ENCODE measurements at places on chromosomes 1 and 21.

DNA sequence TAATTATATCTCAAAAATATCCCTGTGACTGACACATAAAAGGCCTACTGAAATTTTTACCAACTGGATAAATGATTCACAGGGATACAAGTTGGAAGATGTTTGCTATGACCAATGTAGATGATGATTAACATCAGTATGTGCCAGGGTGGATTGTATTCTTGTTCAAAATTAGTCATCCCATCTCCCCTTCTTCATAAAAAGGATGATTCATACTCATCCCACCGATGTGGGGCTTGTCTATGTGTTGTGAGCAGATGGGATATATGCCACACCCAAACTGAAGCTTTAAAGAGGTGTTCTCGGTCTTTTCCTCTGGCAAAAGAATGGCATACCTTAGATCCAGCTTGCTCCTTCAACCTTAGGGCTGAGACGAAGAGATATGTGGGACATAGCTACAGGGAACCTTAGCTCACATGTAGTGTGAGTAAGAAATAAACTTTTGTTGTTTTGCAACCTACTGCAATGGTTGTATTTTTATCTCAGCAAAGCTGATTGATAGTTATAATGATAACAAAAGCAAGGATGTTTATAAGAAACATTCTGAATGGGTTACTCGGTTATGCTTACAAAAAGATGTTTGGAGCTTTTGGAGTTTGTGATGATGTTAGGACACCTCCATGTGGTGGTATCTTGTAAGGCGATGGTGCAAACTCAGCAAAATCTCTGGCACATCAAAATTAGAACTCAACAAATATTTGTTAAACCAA is 29.4 kb downstream of the SPATA17 start:
- DNase-seq, result no peak

DNA sequence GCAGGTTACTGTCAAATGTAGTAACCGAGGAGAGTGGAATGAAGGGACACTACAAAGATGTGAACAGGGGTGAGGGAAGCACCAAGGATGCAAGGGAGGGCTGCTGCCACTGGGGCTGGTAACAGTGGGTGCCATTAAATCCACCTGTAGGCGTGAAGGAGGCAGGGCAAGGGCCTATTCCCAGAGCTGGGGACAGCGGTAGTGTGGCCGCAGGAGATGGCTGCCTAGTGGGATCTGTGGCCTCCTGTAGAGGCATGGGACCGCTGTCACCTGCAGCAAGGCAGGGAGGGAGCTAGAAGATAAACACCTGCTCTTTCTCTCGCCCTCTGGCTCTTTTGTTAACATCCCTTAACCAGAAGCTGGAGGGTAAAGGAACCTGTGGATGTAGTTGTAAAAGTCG is 80.5 kb upstream of the CNIH3 start:
- no peak for DNase-seq

- DNase-seq, result no peak
These were observed 180.9 kb downstream of the PRDM16 start for GRCh38 chr1:3249631-3250501.

DNA sequence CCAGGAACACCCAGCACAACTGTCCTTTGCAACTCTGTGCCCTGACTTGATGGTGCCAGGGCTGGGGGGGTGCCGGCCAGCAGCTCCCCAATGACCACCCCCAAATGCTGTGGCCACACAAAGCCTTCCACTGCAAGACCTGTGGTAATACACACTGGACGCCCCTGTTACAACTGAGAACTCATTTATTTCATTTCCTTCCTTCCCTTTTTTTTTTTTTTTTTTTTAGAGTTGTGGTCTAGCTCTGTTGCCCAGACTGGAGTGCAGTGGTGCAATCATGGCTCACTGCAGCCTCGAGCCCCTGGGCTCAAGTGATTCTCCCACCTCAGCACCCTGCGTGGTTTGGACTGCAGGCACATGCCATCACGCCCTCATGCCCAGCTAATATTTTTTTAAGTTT is 25.2 kb downstream of the TP73 start:
- DNase-seq, result no peak

DNA sequence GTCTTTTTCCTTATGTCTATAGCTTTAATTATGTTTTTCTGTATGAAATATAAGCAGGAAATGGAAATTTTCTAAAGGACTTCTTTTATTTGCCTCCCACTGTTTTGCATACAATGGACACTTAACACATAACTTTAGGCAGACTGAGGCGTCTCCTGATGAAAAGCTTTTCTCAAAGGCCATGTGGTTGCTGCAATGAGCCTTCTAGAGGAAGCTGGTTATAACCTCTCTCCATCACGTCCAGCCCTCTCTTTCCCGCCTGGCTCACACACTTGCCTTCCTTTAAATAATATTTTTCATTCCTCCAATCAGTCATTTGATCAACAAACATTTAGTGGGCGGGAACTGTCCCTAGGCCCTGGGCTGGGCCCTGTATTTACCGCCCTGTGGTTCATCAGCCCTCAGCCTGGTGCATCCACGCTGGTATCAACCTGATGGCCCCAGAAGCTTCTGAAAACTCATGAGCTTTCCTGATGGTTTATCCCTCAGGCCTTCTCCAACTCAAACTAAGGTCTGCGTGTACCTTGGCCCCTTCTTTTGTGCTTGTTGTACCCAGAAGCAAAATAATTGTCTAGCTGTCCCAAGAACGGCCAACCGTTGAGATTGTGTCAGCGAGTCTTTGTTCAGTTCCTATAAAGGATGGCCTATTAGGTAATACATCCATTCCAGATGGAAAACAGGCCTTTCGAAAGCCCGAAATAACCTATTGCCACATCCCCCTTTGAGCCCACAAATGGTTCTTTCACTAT is 75.3 kb upstream of the LYST start:
- no peak for DNase-seq

GRCh38 chr1:26190373-26190987 is at the start of gene CATSPER4:
Gene CATSPER4 (plus strand): TSS chr1:26190602. CDS start chr1:26190628, 26 bp downstream.
- DNase-seq, result no peak

GRCh38 chr1:208935517-208936187 is 647.9 kb upstream of the CAMK1G start:
- no peak for DNase-seq

- DNase-seq, result no peak
These were observed 37.6 kb downstream of the CENPF start for GRCh38 chr1:214640431-214641213.

- DNase-seq, result no peak
These were observed 75.2 kb downstream of the KIFAP3 start for GRCh38 chr1:169999331-169999741.

DNA sequence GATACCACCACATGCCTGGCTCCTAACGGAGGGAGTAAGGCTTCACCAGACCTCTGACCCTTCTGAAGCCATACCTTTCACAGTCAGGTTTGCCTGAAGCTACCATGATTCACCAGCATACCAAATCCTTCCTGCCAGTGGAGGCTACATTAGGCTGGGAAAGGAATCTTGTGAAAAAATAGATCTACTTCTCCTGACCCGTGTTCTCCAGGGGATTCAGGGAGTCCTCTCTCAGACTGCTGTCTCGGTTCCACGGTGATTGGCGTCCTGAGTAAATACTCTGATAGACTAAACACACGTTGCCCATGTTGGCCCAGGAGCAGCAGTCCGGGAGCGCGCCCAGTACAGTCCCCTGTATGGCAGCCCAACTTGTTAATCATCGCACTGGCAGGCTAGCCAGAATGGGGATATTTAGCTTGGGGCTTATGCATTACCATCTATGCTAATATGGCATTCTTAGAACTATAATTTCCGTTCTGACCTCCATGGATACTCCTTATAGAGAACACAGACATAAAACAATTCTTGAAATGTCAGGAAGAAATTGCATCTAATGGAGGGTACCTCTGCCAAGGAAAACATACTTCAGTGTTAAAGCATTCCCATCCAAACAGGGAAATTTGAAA is 173.2 kb downstream of the ROR1 start:
- DNase-seq, result no peak

DNA sequence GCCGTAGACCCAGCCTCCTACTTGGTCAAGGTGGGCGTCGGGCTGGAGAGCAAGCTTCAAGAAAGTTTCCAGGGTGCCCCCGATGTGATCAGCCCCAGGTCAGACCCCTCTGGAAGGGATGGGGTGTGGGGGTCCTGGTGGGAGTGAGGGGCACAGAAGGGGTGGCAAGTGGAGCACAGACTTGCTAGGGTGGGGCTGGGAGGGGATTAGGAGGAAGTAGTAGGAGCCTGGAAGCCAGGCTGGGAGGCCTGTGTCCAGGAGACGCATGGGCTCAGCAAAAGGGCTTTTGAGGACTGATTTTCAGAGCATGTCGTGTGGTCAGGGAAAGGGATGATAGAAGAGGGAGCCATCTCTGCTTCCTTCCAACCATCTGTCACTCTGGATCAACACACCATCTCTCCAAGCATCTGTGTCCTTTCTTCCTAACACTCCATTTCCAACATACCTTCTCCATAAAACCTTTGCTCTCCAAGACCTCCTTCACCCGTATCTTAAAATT is 8.5 kb downstream of the TRIM46 start:
- no peak for DNase-seq

DNA sequence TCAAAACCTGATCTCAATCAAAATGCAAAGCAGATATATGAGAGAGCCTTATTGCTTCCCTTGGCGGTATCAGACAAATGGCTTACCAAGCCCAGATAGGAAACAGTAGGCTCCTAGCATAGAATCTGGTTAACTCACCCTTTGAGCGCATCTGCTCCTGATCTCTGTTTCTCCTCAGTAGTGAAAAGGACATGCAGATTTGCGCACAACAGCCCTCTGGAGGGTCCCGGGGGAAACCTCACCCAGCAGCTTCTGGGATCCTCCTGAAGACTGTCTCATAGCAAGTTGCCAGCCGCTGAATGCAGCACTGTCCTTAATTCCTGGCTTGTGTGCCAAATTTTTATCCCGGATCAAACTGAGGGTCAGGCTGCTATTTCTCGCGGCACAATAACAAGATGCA is 192.2 kb downstream of the FASLG start:
- DNase-seq, result no peak

GRCh38 chr1:185795181-185795580 is 61.0 kb downstream of the HMCN1 start:
- no peak for DNase-seq

GRCh38 chr1:208309771-208310170 is 65.6 kb upstream of the PLXNA2 start:
- DNase-seq, result no peak

- no peak for DNase-seq
These were observed 25.8 kb downstream of the KIF26B start for GRCh38 chr1:245180496-245181157.

DNA sequence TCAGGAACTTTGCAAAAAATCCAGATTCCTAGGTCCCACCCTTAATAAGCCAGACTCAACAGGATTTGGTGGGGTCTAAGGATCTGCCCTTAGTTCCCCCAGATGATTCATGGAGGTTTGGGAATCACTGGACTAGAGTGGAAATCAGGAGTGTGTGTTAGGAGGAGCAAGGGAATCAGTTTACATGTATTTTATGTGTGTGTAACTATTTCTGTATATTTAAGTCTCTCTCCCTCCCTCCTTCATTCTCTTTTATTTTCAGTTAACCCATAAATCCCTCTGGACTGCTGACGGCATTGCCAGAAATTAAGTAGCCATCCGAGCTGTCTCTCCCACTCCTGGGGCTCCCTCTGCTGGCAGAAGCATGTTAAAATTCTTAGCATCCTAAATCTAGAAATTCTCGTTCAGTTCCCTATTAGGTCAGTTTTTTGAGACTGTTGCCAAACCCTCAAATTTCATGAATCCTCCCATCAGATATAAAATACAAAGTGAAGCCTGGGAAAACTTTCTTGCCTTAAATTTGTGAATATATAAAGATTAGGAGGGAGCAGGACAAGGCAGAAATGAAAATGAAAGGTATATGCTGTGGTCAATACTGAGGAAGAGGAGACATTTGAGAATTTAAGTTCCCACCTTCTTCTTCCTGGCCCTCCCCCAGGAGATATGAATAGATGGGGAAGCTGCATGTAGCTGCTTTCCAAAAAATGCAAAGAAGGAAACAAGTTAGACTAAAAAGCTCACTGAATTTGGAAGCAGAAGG is 11.7 kb upstream of the HSD11B1 start:
- DNase-seq, result peak; percentile 40

DNA sequence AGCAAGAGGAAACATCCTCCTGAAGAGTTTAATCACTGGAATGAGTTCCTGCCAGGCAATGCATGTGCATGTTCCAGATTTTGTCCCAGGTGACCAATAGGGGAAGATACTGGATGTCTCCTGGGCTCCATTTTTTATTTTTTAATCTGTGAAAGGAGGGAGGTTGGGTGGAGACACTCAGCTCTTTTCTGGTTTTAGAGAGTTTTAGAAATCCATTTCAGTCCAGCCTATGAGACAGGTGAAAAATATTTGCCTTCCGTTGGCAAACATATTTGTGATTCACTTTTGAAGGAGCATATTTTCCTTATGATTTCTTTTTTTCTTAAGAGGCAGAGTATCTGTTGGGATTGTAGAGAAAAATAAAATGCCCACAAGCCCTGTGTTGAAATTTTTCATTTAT is 70.7 kb downstream of the ABCA4 start:
- DNase-seq, result no peak

DNA sequence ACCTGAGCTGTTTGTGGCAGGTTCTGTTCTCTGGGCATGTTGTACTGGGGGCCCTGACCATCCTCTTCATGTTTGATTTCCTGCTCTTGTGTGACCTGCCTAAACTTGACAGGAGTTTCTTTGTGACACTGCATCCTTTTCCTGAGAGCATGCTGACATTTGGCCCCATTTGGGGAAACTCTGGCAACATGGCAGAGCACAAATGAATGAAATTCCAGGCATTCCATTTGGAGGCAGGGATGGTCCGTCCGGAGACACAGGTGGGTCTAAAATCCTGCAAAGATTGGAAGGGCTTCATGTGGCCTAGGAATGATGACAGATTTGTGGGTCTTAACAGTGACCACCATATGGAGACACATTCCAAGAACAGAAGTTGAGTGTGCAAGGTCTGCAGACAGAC is 184.0 kb downstream of the FCRL5 start:
- no peak for DNase-seq

DNA sequence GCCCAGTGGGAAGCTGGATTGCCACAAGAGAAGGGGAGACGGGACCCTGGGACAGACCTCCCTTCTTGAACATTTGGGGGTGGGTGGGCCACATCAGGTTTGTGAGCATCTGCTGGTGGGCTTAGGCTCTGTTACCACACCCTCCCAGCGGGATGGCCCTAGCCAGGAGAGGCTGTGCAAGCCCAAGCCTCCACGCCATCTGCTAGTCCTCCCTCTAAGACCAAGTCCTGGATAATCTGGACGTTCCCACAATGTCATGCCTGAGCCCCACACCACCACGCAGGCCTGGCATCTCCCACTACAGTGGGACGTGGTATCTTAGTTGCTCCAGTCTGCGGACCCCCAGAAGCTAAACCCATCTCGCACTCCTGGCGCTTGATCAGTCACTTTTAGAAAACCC is 3.7 kb upstream of the IBA57 start:
- DNase-seq, result no peak
